ENCODE measurements at places on chromosomes 5 and 9.

DNA sequence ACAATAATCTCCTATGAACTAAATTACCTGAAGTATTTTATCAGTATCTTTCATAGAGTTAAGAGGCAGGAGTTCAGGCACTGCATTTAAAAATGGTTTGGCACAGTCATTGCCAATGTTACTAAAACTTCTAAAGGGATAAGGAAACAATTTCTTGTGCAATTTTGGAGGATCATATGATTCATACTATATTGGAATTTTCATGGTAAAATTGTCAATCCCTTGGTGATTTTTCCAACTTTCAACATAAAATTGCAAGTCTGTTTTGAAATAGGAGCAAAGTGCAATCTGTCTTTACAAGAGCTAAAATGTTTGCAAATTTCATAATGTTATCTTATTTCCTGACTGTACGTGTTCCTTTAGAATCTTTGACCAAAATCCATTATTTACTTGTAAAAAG is 211.1 kb downstream of the DMRTA1 start:
- DNase-seq = no peak

- DNase-seq = no peak
Observed at GRCh38 chr5:36443941-36444340, 142.2 kb upstream of the RANBP3L start.

DNA sequence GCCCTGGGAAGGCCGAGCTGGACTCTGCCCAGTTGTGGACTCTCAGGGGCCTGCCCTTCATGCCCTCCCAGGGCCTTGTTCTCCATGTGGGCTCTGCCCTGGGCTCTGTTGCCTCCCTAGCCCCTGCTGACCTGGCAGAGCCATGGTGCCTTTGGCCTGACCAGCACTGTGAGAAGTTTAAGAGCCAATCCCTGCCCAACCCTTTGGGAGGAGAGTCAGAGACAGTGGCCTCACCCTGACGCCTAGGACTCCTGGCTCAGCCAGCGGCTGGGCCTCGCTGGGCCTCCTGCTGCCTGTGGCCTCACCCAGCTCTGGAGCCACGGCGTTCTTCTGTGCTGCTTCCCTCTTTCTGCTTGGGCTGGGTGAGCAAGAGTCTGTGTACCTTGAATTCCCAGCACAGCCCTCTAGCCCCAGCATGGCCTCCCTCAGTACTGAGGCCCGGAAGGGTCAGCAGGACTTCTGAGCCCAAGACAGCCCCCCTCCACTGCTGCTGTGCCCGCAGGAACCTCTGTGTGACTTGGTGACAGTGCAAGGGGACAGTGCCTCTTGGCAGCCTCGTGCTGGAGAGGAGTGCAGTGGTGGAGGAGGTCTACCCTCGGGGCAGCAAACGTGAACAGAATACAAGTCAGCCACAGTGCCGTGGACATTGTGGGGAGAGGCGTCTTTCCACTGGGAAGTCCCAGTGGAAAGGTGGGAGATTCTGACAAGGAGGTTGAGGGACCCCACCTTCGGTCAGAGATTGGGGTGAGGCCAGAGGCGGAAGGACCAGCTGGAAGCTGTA is 97.4 kb downstream of the CACNA1B start:
- DNase-seq = no peak

DNA sequence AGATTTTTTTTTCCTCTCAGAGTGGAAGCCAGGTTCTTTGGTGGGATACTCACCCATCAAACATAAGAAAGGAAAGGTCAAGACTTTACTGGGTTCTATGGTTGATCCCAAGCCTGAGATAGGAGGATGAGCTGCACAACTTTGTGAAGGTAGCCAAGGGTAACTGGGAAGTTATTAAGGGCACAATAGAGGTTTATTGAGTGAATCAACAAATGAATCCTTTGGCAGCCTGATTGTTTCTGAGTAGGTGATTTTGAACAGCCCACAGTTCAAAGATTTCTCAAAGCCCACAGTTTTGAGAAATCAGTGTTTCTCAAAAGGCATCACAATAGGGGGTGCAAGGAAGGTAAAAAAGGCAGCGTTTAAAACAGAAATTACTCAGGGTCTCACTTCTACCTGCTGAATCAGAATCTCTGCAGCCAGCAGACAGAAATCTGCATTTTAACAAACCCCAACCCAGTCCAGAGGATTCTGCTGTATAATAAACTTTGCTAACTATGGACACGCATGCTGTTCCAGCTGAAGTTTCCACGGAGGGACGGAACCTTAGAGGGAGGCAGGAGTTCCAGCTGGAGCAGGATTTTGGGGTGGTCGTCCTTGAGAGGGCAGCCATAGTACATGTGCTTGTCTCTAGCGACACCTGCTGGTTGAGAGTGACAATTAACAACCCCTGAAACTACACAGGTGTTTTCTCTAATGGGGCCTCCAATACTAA is 32.7 kb upstream of the FSD1L start:
- peak; percentile 77 for DNase-seq

DNA sequence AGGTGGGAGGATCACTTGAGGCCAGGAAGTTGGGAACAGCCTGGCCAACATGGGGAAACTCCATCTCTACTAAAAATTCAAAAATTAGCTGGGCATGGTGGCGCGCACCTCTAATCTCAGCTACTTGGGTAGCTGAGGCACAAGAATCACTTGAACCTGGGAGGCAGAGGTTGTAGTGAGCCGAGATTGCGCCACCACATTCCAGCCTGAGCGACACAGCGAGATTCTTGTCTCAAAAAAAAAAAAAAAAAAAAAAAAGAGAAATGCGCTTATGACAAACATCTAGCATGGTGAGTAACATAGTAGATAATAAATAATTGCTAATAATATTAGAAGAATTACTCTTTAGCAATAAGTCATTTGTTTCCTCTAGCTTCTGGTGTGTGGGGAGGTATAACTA is 25.9 kb downstream of the RUSC2 start:
- DNase-seq = no peak

All from cerebellar cortex (tissue), 1 donor.